DMS53 (cell line): ENCODE measurements at places on chromosomes 4 and X.

- DNase-seq = no peak
Measured at GRCh38 chrX:9122519-9123245, 88.8 kb upstream of the FAM9B start.

GRCh38 chr4:183437452-183437851 is 7.0 kb upstream of the CDKN2AIP start:
- DNase-seq = no peak

- no peak for DNase-seq
Measured at GRCh38 chr4:180407275-180407885, 1835.8 kb upstream of the TENM3 start.

GRCh38 chr4:98544141-98544817 is 114.1 kb downstream of the TSPAN5 start:
- DNase-seq = no peak

- peak; percentile 95 for DNase-seq
Measured at GRCh38 chrX:39859991-39860861, 237.5 kb downstream of the BCOR start.

DNA sequence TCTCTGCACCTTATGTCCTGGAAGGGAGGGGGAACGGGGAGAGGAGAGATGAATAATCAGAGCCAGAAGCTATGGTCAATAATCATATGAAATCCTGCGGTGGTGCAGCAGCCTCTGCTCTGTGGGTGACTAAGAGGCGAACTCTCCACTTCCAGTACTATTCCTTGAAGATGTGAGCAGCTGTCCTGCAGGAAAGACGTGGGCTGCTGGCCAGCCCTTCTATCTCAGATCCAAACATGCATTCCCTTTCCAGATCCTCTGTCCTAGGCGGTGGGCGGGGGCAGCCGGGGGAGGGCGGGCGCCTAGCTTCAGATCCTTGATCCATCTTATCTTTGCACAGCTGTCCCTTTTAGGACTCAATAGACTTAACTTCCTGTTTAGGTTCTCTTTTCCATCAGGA is 34.5 kb downstream of the SPINK2 start:
- peak; percentile 74 for DNase-seq

DNA sequence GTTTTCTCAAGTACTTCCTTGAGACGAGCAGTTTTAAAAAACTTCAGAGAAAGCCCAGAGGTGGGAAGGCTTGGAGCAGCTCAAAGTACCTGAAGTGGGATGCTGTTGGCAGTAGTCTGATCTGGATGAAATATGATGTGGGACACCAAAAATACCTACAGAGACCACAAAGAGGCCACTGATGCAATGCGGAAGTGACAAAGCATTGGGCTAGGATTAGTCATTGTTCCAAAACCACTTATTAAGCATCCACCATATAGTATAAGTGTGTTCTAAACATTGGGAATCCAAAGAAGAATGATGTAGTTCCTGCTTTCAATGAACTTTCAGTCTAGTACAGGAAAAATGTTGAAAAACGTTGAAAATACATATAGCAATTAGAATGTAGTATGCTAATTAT is 386.1 kb upstream of the CNKSR2 start:
- DNase-seq = peak; percentile 3

DNA sequence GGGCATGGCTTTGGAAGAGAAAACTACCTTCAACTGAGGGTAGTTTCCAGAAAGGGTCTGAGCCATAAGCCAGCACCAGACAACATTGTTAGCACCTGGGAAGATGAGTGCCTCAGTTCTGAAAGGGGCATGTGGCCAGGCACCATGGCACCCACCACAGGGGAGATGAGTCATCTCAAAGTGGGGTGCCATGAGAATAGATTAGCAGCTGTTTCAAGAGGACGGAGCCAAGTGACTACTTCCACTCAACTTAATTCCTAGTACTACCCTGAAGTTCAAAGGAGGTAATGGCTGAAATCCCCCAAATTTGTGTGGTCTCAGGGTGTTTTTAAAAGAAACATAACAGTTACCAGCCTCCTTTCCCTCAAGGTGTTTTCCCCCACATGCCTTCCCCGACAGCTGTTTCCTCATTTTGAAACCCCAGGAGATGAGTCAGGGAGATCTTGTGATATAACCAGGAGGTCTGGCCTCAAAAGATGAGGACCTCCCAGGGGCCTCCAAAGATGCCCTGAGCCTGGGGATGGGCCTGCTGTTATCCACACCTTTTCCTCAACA is 27.8 kb upstream of the FTHL17 start:
- no peak for DNase-seq

- DNase-seq = no peak
Measured at GRCh38 chr4:39559626-39560025, 32.4 kb upstream of the UGDH start.

GRCh38 chr4:151157543-151157942 is 58.1 kb downstream of the RPS3A start:
- no peak for DNase-seq

DNA sequence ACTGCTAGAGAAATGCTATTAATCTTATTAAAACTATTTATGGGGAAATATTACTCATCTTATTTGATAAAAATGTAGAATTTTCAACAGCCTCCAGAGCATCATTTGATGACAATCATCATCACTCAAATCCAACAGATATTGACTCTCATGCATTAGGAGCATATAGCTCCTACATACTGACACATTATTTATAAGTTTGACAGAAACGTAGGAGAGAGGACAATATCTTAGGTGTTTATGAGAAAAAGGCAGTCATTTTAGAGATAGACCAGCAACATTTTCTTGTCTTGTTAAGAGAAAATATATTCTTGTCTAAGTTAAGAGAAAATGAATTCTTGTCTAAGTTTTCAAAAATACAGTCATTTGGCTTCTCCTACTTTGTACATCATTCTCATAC is 2550.2 kb downstream of the PCDH7 start:
- DNase-seq = no peak

GRCh38 chr4:176479767-176480166 is 160.0 kb downstream of the SPCS3 start:
- DNase-seq = no peak
